Kidney tubule cell (primary cell): ENCODE measurements at places on chromosomes 3 and 15.

- DNase-seq: no peak
Observed at GRCh38 chr3:114078126-114078525, 21.6 kb downstream of the QTRT2 start.

GRCh38 chr3:55014906-55015305 is 87.0 kb upstream of the LRTM1 start:
- DNase-seq: no peak

DNA sequence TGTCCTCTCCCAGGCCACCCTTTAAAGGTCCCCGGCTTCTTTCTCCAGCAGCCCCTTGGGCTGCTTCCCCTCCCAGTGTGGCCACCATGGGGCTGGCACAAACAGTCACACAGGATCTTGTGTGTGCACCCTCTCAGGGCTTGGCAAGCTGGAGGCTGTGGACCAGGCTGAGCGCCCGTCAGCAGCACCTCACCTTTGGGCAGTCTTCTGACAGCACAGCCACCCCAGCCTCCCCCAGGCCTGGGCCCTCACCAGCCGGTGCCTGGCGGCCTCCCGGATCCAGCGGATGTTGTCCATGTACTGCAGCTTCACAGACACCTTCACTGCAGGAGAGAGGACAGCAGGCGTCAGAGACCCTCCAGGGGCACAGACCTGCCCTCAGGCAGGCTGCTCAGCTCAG is 20.1 kb upstream of the ZXDC start:
- no peak for DNase-seq

- DNase-seq: no peak
Observed at GRCh38 chr15:56877255-56877970, 41.0 kb upstream of the TCF12 start.

DNA sequence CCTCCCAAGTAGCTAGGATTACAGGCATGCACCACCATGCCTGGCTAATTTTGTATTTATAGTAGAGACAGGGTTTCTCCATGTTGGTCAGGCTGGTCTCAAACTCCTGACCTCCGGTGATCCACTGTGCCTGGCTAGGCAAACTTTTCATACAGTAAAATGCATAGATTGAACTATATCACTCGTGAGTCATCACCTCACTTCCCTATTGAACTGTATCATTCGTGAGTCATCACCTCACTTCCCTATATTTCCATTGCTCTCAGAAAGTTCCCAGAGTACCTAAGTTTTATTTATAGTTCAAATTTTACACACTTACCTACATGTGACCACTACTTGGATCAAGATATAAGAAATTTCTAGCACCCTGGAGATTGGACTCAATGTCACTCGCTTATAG is 73.6 kb upstream of the ACAD9 start:
- DNase-seq: no peak

- DNase-seq: peak; percentile 99
Observed at GRCh38 chr15:84911879-84912660, 27.6 kb downstream of the SLC28A1 start.

GRCh38 chr15:70095408-70096214 is 2.1 kb downstream of the TLE3 start:
- DNase-seq: peak; percentile 42

DNA sequence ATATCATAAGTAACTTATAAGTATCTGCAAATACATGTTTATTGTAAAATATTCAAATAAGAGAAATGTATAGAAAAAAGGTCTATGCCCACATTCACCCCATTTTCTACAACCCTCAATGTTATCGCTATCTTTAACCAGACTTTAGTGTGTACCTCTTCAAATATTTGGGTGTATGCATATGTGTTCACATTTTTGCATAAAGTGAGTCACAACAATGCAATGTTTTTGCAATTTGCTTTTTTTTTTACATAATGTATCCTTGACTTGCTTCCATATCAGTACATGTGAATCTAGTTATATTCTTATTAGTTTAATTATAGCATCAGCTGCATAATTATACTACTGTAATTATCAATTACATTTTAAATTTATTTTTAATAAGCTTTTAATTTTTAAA is 117.3 kb upstream of the LYSMD4 start:
- no peak for DNase-seq

DNA sequence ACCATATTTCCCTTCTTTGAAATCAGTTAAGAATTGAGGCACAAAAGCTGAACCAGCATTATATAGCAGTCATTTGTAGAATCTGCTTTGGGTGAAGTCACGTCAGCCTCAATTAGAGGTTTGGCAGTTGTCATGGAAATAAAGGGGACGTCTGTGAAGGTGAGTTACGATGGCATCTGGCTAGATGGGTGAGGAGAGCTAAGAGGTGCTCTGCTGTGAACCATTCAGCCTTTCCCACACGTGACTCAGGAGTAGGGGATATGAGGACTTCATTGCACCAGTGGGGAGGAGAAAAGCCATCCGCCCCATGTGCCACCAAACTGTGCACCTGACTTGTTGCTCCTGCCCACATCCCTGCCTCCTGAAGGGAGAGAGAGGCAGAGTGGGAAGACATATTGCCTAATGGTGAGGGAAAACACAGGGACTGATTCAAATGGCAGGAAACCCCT is 2.8 kb upstream of the C15orf40 start:
- DNase-seq: no peak
